ENCODE measurements at places on chromosomes 2 and 18.

DNA sequence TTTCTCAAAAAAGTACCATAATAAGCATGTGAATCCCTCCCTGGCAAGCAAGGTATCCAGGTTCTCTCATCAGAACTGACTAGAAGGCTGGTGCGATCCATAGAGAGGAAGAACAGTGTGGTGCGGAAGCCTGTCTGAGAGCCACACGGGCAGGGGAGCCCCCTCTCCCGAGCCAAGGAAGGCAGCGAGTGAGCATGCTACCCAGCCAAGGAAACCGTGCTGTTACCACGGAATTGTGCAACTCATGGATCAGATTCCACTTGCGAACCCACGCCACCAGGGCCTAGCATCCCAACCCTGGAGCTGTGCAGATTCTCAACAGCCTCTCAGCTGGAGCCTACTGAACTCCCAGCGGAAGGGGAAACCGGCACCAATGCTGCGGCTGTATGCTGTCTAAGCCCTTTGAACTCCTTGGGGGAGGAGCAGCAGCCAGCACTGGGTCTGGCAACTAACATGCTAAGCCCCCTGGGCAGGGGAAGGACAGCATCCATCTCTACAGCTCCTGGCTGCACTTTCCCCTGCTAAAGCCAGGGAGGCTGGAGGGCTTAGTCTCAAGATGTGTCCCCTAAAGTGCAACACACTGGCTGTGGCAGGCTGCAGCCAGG is 823.1 kb downstream of the EPHA4 start:
- no peak for DNase-seq

- no peak for DNase-seq
Measured at GRCh38 chr2:172753610-172754009, 18.0 kb downstream of the RAPGEF4 start.

DNA sequence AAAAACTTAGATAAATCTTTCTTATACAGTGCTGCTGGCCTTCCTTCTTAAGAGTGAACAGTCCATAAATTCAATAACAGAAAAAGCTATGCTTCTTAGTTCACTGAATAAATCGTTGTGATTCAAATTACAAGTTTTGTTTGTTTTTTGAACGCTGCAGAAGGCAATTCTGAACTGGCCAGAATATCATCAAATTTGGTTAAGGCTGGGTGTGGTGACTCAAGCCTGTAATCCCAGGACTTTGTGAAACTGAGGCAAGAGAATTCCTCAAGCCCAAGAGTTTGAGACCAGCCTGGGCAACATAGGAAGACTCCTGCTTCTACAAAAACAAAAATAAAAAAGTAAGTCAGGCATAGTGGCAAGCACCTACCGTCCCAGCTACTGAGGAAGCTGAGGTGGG is 111.2 kb upstream of the SLC39A10 start:
- no peak for DNase-seq

- no peak for DNase-seq
Measured at GRCh38 chr2:237236188-237236587, 150.5 kb downstream of the COPS8 start.

DNA sequence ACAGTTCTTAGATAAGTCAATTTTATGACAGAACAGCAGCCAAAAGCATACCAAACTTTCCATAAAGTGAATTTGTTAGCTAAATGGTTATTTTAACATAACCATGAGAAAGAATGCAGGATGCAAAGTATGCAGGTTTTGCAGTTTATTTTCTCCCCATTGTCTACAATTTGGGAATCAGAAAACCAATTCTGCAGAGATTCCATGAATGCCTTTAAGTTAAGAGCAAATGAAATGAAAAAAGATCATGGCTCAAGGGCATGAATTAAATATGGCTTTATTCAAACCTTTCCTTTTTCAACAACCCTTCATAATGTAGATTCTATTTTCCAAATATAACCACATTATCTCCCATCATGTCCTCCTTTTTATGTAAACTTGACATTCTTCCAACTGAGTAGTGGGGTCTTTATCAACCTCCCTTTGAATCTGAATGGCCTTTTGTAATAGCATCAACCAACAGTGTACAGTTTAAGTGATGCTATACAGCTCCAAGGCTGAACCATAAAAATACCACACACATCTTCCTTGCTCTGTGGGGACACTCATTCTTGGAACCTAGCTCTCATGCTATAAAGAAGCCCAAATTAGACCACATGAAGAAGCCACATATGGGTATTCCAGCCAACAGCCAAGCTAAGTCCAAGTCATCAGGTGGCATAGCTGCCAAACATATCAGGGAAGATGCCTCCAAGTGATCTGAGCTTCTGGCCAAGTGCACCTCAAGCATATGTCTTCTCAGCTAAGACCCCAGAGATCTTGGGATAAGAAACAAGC is 49.8 kb downstream of the PIAS2 start:
- DNase-seq: no peak

DNA sequence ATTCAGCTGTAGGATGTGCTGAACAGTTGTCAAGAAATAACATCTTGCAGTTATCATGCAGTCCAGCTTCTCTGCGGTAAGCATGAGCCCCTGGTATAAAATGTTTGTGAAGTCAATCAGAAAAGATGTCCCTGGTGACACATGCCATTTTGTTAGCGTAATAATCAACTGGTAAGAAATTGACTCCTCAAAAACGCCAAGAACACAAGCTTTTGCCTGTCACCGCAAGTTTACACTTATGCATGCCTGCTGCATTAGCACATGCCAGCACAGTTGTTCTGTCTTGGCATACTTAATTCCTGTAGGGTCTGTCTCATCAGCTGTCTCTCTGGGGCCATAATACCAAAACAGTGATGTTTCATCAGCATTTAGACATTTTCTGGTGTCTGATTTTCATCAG is 524.8 kb upstream of the DSEL start:
- DNase-seq: no peak

GRCh38 chr2:219522111-219523030 is 8.1 kb downstream of the ASIC4 start:
- DNase-seq: no peak

GRCh38 chr2:144404586-144405314 is 115.2 kb downstream of the ZEB2 start:
- no peak for DNase-seq

GRCh38 chr2:20447437-20448245 is 767 bp downstream of the RHOB start:
- peak; percentile 37 for DNase-seq

DNA sequence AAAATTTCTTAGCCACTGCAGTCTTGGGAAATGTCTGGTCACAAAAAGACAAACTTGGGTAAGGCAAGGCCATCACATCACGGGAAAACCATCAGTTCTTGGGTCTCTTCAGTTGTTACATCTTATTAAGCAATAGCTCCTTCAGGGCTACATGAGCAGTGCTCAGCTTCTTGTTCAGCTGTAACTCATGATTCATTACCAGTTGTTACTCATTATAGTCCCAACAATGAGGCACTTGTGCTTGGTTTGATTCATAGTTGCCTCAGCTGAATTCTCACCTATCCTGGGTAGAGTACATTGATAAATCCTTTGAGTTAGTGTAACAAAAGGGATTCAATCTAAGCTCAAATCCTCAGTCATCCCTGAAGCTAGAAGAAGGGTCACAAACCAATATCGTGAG is 102.4 kb upstream of the DCC start:
- DNase-seq: no peak

- DNase-seq: no peak
Measured at GRCh38 chr2:203600286-203600685, 65.2 kb upstream of the RAPH1 start.

DNA sequence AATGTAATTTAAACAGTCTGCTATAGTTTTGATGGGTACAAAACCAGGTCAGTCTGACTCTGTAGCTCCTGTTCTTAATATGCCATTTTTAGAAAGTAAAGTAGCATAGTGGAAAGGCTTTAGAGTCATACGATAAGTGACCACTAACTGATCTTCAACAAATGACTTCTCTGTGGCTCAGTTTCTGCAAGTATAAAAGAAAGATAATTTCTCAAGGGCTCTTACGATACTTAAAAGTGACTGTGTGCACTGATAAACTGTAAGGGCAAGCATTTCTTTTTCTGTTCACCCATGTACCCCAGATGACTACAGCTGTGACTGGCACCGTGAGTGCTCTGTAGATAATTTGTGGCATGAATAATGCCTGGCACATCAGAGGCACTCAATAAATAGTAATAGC is 178.7 kb downstream of the LCLAT1 start:
- no peak for DNase-seq

DNA sequence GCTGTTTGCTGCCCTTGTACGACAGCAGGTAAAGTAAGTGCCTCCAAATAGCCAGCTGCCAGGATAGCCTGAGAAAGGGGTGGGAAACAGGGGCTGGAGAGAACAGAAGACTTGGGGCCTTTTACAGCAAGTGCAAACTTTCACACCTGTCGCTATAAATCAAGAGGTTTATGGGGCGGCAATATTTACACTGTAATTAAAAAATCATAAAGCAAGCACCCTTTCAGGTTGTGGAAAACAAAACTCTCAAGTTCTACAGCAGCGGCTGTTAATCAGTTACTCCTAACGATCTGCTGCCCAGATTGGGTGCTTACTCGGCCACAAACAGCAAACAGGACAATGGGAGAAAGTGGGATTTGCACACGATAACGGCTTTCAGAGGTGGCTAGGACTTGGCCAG is 359.5 kb upstream of the ETAA1 start:
- DNase-seq: no peak

DNA sequence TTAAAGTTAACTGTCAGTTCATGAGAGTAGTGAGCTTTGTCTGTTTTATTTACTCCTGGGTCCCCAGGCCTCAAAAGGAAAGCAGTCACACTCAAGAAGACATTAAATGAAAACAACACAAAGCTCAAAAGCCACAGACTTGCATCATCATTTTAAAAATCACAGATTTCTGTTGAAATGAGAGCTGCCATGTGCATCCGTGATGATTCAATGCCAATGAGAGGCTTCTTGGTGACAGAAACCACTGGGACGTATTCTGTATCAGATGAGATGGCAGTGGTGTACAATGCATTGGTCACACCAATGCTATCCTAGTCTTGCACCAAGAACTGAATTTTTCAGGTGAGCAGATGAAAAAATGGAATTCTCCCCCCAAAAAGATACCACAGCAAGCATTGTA is 204.8 kb downstream of the ANAPC1 start:
- no peak for DNase-seq

DNA sequence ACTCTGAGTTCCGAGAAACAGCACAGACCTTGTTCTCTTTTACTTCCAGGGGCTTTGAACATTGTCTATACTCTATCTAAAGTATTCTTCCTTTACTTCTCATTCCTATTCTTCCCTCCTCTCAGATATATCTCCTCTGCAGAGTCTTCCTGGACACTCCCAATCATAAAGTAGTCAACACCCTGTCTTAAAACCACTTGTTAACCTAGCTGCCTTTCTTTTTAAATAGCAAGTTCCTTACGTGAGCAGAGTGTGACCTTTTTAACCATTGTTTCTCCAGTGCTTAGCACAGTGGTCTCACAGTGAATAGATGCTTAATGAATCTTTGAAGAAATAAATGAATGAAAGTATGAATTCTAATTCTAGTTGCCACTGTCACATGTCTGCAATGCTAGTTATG is 47.4 kb downstream of the PTRHD1 start:
- no peak for DNase-seq

DNA sequence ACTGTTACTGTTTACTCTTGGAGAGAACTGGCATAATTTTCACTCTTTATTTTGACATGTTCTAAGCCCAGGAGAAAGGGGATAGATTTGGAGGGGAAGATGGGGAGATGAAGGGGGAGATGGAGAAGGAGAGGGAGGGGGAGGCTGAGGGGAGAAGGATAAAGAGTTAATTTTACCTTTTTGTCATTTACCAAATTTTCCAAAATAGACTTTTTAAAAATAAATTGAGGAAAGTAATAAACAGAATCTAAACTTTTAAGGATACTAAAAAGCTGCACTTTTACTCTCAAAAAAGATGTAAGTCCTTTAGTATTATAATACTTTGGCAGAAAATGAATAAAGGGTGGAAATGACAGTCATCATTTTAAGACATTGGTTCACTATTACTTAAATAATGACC is 12.3 kb downstream of the MMADHC start:
- no peak for DNase-seq

DNA sequence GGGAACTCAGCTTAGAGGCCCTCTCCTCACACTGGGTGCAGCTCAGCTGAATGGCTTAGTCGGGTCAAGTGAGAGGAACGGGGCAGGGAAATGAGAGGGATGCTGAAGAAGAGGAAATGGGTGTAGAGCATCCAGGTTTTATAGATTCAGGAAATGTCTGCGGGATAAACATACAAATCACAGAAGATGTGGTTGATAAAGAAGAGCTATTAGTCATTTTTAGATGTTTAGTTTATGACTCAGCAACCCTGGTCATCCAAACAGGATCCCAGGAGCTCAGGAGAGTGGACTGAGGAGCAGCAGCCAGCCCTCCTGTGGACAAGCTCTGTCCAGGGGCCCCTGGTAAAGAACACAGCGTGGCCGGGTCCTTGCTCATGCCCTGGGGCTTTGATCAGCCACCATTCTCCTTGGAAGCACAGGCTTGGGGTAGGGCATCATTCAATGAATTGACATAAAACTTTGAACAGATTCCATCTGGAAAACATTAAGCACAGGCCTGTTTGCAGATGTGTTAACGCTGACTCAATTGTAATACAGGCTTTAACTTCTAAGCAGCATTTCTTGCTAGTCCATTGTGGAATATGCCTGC is 83.0 kb downstream of the NPAS2 start:
- no peak for DNase-seq

- DNase-seq: no peak
Measured at GRCh38 chr18:79621501-79621900, 58.1 kb upstream of the CTDP1 start.

- no peak for DNase-seq
Measured at GRCh38 chr18:27709344-27709743, 467.6 kb downstream of the CDH2 start.

DNA sequence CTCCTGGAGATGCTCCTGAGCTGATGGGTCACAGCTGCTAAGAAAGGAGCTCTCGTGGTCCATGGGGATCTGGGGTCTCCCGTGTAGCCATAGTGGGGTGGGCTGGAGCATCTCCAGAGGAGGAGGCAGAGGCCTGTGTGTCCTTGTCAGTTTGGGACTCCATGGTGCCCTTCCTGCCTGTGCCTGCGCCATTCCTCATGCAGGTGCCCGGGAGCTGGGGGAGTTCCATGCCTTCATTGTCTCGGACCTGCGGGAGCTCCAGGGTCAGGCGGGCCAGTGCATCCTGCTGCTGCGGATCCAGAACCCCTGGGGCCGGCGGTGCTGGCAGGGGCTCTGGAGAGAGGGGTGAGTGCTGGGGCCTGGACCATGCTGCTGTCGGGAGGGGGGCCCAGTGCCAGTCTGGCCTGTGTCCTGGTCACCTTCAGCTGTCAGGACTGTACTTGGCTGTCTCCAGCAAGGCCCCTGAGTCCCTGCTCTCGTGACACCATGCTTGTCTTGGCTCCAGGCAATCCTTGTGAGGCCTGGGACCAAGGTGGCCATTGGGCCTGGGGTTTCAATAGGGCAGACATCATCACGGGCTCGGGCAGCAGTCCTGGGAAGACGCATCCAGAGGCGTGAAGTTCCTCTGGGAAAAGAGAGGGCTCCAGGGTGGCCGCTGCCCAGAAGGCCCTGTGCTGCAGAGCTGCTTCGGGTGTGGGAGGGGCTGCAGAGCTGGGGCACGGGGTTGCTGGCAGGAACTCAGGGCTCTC is 7.3 kb downstream of the CAPN10 start:
- DNase-seq: no peak
